ENCODE measurements at places on chromosomes 7 and 10. TPM values are rescaled to one million over a fixed set of nuclear protein-coding genes. Genes with fewer than 3 reads are reported as not detected.

FAM131B gene
- total RNA-seq, result 0.13 TPM

TMEM270 gene
- total RNA-seq, result not detected

LIPK gene
- 15.4 TPM for total RNA-seq

FOXK1 gene
- 68.5 TPM for total RNA-seq

TMEM168 gene
- 34.4 TPM for total RNA-seq

KCNMA1 gene
- 10.5 TPM for total RNA-seq

LRRC18 gene
- total RNA-seq, result not detected

WEE2 gene
- not detected for total RNA-seq

LIPJ gene
- 0.30 TPM for total RNA-seq

- no peak for DNase-seq
Observed at GRCh38 chr10:114698271-114699061, 40.4 kb upstream of the ABLIM1 start.

- DNase-seq, result no peak
Observed at GRCh38 chr10:86599729-86600128, 54.6 kb upstream of the OPN4 start.

- no peak for DNase-seq
Observed at GRCh38 chr10:32379318-32379949, 32.5 kb upstream of the EPC1 start.

DNA sequence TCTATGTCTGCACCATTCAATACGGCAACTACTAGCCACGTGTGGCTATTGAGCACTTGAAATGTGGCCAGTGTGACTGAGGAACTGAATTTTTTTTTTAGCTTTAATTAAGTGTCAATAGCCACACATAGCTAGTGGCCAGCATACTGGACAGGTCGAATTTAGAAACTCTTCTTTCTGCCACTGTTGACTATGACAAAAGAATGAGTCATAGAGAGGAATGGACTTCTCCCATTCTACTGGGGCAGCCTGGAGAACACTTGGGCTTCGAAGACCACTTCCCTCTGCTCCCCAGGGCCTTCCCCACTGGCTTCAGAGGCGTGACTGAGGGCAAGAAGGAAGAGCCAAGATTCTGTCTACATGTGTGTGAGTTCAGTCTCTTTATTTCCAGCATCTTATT lies 137.5 kb downstream of the SNX10 start:
- DNase-seq, result no peak

DNA sequence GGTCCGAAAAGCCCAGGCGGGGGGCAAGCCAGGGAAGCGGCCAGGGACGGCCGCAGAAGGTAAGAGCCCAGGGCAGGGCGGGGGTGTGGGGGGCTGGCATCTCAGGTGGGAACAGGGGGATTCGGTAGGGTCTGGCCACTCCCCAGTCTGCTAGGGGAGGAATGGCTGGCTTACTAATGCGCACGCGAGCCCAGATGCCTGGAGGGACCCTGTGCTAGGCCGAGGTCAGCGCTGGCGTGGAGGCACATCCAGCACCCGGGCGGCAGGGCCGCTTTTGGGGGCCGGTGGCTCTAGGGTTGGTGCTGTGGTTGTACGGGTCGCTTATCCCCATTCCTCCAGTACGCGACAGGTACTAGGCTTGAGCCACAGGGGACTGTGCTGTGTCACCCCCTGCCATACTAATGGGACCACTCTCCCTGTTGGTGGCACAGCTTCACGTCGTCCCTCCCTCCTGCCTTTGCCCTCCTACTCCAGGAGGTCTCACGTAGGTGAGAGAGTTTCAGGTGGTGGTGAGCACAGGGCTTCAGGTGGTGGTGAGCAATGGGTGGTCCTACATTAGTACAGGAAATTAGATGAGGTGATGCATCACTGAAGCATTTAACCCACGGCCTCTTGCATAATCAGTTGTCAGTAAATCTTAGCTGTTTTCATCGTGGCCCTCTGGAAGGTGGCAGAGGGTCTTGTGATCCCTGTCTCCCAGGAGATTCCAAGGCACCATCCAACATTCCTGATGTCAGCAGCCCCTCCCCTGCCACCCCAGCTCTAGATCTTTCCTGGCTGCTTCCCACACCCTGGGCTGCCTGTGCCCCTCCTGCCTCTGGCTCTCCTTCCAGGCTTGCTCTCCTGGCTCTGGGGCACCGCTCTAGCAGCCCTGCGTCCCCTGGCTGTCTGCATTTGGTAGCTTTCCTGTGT lies 971 bp downstream of the AEBP1 start:
- DNase-seq, result no peak

GRCh38 chr10:47019155-47020145 lies 108.2 kb downstream of the PTPN20 start:
- DNase-seq, result peak; percentile 61

- no peak for DNase-seq
Observed at GRCh38 chr10:21989453-21990154, 13.9 kb downstream of the DNAJC1 start.

GRCh38 chr10:67045404-67045803 lies 119.6 kb downstream of the LRRTM3 start:
- no peak for DNase-seq

GRCh38 chr7:142870147-142870559 lies 15.3 kb downstream of the EPHB6 start:
- DNase-seq, result no peak

DNA sequence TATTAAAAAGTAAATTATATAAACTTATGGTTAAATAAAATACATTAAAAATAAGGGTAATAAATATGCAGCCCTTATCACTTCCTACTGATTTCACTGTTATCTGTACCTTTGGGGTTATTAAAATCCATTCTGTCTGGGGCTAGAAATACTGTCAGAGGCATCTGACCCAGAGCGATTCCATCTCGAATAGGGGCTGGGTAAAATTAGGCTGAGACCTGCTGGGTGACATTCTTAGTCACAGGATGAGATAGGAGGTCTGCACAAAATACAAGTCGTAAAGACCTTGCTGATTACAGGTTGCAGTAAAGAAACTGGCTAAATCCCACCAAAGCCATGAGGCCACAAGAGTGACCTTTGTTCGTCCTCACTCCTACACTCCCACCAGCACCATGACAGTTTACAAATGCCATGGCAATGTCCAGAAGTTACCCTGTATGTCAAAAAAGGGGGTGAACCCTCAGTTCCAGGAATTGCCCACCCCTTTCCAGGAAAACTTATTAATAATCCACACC lies 77.6 kb downstream of the COBL start:
- no peak for DNase-seq

GRCh38 chr10:78504181-78504580 lies 470.5 kb downstream of the RPS24 start:
- DNase-seq, result no peak

- no peak for DNase-seq
Observed at GRCh38 chr7:139776486-139777132, 1.2 kb downstream of the HIPK2 start.

DNA sequence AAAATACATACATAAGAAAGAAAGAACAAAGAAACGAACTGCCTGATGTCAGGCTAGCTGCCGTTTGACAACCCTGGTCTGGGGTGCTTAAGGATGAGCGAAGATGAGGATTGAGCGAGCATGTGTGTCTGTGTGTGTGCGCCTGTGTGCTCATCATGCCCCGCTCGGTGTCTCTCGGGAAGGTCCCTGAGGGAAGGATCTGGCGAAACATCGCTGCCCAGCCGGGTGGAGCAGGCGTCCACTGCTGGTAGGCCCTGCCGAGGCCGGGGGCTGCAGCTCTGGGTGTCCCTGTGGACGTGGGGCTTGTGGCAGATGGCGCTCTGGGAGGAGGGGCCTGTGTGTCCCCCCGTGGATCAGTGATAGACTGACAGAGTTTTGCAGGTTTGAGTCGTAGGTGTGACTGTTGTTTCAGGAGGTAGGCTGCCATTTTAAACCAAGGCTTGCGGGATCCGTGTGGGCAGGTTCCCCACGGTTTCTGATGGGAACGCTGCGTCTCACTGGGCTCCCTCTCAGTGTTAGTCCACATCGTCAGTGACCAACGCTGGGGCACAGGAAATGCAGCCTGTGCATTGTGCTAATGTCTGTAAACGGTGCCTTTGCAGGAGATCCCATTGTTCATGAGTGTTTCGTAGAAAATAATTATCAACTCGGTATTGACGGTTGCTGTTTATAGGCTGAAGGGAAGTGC lies 5.9 kb upstream of the SUN1 start:
- DNase-seq, result no peak

DNA sequence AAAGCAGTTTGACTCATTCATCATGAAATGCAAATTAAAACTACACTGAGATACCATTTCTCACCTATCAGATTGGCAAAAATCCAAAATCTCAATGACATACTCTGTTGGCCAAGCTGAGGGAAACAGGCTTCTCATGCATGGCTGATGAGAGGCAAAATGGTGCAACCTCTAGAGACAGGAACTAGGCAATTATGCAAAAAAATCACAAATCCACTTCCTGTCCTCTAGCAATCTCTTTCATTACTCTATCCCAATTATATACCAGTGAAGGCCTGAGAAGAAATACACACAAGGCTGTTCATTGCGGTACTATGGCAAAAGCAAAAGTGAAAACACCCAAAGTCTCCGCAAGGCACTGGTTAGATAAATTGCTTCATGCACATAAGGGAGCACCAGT lies 25.9 kb upstream of the PTPRN2 start:
- DNase-seq, result no peak

DNA sequence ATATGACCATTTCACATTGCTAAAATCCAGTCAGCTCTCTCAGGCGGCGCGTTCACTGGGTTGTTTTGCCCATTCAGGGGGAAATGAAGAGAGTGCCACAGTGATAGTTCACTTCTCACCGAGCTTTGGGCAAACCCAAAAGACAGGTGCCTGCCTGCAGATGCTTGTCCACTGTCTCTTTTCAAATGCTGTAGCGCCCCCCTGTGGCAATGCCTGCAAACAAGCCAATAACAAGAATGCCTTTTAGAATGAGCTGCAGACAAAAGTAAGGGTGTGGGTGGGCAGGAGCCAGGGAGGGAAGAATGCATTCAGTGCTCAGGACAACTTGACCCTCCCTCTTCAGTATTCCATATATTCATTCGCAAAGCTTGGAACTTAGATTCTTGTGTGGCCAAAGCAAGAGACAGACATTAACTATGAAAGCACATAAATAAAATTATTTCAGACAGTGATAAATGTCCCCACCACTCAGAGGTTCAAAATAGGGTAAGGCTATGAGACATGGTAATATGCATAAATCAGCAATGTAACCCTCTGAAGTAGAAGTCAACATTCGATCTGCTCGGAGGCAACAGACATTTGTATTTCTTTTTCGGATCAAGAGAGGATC lies 86.9 kb downstream of the JAZF1 start:
- DNase-seq, result peak; percentile 92

- DNase-seq, result no peak
Observed at GRCh38 chr7:73869011-73869798, 8.2 kb downstream of the TMEM270 start.

DNA sequence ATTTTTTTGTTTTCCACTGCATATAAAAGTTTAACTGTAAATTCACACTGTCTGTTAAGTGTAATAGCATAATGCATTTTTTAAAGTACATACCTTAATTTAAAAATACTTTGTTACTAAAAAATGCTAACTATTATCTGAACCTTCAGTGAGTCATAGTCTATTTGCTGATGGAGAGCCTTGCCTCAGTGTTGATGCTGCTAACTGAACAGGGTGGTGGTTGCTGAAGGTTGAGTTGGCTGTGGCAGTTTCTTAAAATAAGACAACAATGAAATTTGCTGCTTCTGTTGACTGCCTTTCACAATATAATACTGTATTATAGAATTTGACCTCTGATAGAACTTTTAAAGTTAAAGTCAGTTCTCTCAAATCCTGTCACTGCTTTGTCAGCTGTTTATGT lies 72.3 kb upstream of the GATAD1 start:
- DNase-seq, result no peak

GRCh38 chr10:43785252-43785651 lies 136.6 kb upstream of the ZNF32 start:
- DNase-seq, result no peak

DNA sequence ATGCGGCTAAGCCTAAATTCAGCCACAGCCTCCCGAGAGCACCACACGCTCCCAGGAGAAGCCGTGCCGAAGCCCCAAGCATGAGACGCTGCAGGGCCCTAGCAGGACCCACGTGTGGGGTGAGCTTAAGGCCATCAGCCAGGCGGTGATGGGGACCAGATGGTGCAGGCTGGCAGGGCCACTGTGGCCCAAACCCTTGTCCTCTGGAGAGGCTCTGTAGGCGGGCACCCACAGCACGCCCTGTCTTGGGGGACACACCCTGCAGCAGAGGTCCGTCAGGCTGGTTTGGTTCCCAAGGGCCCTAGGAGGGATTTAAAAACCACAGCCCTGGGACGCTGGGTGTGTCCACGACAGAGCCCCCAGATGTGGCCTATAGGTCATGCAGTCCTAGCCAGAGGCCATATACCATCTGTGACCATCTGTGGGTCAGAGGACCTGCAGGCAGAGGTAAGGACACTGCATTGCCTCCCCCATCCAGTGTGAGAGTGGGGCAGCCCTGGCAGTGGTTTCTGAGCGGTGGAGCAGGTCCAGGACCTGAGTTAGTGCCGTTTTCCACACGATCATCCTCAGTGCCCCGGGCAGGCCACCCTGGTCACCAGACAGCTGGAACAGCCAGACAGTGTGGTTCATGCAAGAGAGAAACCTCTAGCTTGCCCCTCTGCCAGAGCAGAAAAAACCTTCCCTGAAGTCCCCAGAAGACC lies 39.6 kb upstream of the INPP5A start:
- DNase-seq, result peak; percentile 63

- DNase-seq, result no peak
Observed at GRCh38 chr7:112386619-112387018, 63.6 kb upstream of the IFRD1 start.

Measured in suprapubic skin (tissue), 4 donors.